Naive B cell (primary cell): ENCODE measurements at places on chromosomes 12 and 14. TPM values are rescaled to one million over a fixed set of nuclear protein-coding genes. Genes with fewer than 3 reads are reported as not detected.

DNA sequence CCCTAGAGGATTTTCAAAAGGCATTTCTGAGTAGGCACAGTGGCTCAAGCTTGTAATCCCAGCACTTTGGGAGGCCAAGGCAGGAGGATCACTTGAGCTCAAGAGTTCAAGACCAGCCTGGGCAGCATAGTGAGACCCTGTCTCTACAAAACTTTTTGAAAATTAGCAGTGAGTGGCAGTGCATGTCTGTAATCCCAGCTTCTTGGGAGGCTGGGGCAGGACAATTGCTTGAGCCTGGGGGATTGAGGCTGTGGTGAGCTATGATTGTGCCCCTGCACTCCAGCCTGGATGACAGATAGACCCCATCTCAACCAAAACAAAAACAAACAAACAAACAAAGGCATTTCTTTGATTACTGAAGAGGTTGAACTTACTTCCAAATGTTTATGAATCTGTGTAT is 201.4 kb downstream of the KIF26A start:
- no peak for DNase-seq

GRCh38 chr12:99920353-99920960 is 64.3 kb downstream of the ANKS1B start:
- DNase-seq, result no peak

DNA sequence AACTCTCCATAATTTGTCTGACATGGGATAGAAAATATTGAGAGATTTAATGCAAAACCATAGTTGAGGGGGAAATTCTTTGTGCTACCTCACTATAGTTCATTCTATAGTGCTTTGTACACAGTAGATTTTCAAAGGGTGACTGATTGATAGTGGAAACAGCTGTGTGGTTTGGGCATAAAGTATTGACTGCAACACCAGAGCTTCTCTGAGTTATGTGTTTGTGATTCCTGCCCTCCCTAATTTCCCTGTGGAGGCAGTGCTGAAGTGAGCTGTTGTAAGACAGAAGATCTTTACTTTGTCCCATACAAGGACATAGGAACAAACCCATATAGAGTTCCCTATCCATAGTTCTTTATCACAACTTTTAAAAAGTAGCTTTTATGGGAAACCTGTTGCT is 47.1 kb downstream of the PTPRQ start:
- DNase-seq, result no peak

DNA sequence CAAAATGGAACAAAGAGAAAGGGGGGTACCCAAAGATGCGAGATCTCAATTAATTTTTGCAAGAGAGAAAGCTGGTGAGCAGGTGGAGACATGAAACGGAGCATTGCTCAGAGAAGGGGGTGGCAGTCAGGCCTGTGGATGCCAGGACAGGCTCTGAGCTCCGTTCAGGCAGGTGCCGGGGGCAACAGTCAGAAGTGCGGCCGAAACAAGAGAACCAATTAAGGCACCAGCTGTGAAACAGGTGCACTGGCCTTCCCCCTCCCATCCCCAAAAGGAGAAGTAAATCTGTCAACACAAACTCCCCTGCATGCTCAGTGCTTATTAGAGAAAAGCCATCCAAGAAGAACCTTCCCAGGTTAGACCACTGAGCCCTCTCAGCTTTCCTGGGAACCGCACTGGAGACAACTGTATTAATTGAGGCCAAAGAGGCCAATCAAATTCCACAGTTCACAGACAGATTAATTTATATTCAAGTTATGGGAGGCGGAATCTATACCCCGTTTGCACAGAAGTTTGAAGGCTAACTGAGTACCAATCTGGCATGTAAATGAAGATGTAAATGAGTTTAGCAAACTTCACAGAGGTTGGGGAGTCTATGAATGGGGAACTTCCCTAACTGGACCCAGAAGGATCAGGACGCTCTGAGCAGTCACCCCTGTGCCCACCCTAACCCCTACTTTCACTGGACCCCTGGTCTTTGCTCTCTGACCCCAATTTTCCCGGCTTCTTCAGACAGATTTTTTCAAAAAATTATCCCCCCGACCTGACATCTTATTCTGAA is 20.9 kb downstream of the OAS2 start:
- DNase-seq, result peak; percentile 66

CELA1 gene
- polyA plus RNA-seq, result not detected

OTOGL gene
- not detected for polyA plus RNA-seq

- DNase-seq, result no peak
These were observed 188.4 kb downstream of the MSRB3 start for GRCh38 chr12:65466911-65467310.

GRCh38 chr12:43737646-43738045 is 20.9 kb downstream of the PUS7L start:
- DNase-seq, result no peak

CMA1 gene
- polyA plus RNA-seq, result not detected

GRCh38 chr14:50920482-50921230 is 23.6 kb downstream of the PYGL start:
- DNase-seq, result no peak

TUBA1B gene
- polyA plus RNA-seq, result 417 TPM

GRCh38 chr14:44530475-44530874 is 23.4 kb upstream of the FSCB start:
- DNase-seq, result no peak

NEUROD4 gene
- not detected for polyA plus RNA-seq

DNA sequence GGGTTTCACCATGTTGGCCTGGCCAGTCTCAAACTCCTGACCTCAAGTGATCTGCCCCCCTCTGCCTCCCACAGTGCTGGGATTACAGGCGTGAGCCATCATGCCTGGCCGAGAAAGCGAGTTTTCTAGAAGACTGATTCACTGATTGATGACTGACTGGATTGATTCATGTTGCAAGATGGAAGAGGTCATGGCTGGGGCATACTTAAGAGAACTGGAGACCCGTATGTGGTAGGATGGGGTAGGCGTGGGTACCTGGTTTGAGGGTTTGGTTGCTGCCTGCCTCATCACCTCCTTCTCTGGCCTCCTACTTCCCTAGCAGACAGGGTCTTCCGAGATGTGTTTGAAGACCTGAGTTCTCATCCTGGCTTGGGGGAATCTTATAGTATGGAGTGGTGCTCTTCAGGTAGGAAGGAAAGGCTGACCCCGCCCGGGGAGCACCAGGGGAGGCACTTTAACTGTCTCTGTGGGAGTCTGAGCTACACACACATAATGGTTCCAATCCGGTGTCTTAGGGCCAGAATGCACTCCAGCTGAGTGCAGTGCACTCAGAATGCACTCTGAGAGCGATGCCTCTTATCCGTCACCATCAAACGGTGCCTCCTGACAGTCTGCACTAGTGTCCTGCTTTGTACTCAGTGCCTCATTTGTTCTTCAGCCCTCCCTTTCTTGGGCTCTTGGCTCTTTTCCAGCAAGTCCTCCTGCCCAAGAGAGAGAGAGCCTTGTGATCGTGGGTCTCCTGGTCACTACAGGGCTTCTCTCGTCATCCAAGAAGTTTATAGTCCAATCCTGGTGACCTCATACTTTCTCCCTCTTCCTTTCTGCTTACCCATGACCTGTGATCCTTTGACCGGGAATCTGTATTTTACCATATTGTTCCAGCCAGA is 19.7 kb downstream of the PLEKHG3 start:
- no peak for DNase-seq

- DNase-seq, result no peak
These were observed 147.7 kb upstream of the SYT10 start for GRCh38 chr12:33587354-33587753.

DNA sequence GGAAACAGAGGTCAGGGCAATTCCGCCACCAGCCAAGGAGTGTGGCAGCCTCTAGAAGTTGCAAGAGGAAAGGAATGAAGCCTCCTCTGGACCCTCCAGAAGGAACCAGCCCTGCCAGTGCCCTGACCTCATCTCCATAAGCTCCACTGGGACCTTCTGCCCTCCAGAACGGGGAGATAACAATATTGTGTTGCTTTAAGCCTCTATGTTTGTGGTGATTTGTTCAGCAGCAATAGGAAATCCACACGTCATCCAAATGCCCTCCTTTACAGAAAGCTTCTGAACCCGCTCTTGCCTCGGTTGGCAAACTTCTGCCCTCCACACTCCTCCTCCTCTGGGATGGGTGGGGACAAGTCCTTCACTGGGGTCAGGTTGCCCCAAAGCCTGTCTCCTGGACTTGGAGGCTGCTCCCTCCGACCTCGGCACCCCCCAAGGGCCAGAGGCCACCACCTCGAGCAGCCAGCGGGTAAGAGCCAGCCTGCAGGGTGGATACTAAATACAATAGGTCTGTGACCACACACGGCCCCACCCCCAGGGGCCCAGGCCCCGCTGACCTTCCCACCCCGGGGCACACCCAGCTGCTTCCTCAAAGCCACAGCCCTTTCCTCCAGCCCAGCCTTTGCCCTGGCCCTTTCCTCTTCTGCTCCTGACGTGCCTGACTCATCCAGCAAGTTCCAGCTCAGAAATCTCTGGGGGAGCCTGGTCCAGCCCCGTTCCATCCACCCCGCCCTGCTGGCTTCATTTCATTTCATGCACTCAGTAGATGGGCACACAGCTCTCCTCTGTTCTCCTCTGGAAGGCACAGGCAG is 58.7 kb upstream of the NCOR2 start:
- no peak for DNase-seq

DNA sequence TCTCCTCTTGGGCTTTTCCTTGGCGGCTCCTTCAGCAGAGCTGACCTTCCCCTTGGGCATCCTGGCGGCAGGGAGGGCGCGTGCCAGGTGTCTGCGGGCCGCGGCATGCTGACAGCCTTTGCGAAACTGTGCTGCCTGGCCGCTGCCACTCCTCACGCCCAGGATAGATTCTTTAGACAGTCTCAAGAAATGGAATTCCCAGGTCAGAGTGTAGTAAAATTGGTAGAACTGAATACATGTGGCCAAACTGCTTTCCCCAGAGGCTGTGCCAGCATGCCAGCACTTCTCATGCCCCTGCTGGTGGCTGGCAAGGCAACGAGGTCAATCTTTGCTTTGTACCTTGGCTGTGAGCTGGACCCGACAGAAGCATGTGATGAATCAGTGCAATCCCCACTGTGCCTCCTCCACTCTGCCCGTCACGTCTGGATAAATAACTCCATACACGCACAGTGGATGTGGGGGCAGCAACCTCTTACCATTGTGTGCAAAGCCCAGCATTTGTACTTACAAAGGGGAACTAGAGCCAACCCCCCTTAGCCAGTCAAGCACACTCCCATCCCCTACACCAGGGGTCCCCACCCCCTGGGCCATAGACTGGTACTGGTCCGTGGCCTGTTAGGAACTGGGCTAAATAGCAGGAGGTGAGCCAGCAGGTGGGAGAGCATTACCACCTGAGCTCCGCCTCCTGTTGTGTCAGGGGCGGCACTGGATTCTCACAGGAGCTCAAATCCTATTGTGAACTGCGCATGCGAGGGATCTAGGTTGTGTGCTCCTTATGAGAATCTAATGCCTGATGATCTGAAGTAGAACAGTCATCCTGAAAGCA is 90.9 kb downstream of the ACTN1 start:
- no peak for DNase-seq

GRCh38 chr12:68140556-68140955 is 19.0 kb downstream of the IFNG start:
- DNase-seq, result no peak
